ENCODE measurements at places on chromosomes 3 and 15. TPM values are rescaled to one million over a fixed set of nuclear protein-coding genes. Genes with fewer than 3 reads are reported as not detected.

Gene VIPR1
- total RNA-seq: not detected

Gene CCRL2
- 0.62 TPM for total RNA-seq

Gene CX3CR1
- total RNA-seq: not detected

Gene MIX23
- total RNA-seq: 48.6 TPM

Gene RBSN
- 30.4 TPM for total RNA-seq

Gene KLF15
- total RNA-seq: 1.5 TPM

Gene FOXB1
- total RNA-seq: not detected

Data from uterine smooth muscle cell (primary cell).